ENCODE measurements at places on chromosomes 13 and 19.

DNA sequence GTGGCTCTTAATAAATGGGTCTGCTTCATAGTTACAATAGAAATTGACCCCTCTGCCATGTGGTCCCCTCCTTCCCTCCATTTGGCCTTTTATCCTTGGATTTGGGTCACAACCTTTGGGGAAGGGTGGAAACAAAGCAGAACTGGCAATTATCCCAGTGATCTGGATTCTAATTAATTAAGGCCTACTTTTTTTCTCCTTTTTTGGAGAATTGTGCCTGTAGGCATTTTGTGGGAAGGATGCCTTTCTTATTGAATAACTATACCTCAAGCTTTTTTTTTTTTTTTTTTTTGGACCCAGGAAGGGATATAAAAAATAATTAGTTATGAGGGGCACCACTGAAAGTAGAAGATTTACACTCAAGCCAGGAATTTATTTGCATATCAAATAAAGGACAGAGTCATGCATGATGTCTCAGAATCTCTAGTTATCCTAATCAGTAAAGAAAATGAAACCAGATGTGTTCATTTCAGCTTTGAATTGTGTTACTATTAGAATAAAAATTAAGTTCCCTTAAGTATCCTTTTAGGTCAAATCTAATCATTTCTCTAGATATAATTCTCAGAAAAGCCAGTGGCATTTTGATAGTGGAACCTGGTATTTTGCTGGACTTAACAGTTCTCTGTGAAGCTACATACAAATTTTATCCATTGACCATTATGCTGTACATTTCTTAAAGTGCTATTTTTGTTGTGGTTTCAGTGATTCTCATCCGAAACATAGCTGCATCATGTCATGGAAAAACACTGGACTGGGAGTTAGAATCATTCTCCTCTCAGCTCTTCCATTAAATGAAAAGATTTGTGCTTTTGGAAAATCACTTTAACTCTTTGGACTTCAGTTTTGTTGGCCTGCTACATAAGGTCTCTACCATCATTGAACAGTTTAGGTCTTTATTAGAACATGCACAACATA is 129.3 kb downstream of the KCNRG start:
- DNase-seq, result no peak

DNA sequence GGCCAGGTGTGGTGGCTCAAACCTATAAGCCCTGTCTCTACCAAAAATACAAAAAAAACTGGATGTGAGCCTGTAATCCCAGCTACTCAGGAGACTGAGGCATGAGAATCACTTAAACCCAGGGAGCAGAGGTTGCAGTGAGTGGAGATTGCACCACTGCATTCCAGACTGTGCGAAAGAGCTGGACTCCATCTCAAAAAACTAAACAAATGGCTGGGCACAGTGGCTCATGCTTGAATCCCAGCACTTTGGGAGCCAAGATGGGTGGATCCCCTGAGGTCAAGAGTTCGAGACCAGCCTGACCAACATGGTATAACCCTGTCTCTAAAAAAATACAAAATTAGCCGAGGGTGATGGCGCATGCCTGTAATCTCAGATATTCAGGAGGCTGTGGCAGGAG is 34.9 kb upstream of the ZNF83 start:
- DNase-seq, result no peak

GRCh38 chr13:20772401-20773131 is 1.2 kb downstream of the EEF1AKMT1 start:
- no peak for DNase-seq

- peak; percentile 16 for DNase-seq
These were observed 25.4 kb upstream of the GPR12 start for GRCh38 chr13:26785838-26786630.

- DNase-seq, result no peak
These were observed 4.7 kb upstream of the IRS2 start for GRCh38 chr13:109790942-109791605.

DNA sequence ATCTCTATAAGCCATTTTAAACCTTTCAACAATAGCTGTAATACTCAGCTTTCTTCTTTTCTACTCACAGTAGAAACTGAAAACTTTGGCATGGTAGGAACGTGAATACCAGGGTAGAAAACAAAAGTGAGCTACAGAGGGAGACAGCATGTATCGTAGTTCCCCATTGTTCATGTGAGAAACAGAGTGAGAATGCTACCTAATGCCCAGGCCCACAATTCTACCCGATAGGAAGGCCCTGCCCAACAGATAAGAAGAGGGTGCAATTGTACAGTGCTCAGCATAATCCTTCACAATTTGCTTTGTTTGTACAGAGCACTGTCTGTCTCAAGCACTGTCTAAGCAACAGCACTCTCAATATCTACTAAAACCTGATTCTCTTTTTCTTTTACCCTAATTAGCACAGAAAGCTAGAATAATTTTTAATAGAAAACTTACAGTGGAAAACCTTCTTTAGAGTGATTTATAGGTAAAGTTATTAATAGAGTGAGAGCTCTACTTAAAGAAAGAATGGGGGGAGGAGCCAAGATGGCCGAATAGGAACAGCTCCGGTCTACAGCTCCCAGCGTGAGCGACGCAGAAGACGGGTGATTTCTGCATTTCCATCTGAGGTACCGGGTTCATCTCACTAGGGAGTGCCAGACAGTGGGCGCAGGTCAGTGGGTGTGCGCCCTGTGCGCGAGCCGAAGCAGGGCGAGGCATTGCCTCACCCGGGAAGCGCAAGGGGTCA is 322.3 kb downstream of the EFNB2 start:
- no peak for DNase-seq
